GM06990 (cell line): ENCODE measurements at places on chromosomes 6 and 20.
A peak's percentile ranks its signal among the peaks of the same experiment; 100 is the strongest.

DNA sequence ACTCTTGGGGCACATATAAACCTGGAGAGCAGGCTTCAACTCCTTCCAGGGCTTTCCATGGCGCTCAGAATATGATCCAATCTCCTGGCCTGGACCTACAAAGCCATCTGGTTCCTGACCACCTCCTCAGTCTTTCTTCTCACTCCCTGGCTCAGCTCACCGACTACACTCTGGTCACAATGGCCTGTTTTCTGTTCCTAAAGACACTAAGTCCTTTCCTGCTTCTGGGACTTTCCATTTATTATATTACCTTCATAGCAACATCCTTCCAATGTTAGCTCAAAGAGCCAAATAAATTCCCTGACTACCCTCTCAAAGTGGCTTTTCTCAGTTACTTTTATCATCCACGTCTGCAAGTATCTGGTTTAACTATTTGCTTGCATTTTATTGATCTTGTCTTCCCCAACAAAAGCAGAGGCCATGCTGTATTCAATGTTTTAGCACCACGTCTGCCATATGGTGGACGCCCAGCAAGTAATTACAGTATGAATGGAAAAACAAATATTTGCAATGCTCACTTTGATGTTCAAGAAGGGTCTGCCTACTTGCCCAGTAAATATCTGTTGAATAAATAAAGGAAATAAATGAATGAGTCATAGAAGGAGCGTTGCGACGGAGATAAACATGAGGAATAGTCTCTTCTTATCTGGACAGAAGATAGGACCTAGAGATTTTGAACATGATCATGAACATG lies 328.4 kb downstream of the ESR1 start:
- DNase-seq, result no peak

DNA sequence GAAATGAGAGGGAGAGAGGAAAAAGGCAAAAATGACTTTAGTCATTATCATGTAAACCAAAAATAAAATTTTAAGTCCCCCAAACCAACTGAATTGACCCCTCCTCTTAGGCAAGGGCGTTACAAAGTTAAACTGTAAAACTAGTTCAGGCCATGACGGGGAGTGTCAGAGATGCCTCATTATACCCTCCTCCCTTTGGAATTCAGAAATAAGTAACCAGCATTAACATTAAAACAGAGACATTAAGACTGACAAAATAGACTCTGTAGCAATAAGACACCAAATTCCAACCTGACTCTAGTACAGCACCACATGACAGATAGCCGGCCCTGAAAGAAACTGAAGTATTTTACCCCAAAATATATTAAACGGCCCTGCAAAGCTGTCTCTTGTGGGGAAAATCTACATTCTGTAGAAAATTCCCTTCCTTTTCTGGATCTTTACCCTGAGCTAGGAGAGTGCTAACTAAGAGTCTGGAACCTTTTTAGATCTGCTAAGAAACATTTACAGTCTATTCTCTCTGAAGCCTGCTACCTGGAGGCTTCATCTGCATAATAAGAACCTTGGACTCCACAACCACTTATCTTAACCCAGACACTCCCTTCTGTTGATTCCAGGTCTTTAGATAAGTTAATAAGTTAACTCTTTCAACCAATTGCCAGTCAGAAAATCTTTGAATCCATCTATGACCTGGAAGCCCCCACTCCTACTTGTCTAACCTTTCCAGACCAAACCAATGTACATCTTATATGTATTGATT lies 150.7 kb downstream of the PKHD1 start:
- DNase-seq, result no peak

DNA sequence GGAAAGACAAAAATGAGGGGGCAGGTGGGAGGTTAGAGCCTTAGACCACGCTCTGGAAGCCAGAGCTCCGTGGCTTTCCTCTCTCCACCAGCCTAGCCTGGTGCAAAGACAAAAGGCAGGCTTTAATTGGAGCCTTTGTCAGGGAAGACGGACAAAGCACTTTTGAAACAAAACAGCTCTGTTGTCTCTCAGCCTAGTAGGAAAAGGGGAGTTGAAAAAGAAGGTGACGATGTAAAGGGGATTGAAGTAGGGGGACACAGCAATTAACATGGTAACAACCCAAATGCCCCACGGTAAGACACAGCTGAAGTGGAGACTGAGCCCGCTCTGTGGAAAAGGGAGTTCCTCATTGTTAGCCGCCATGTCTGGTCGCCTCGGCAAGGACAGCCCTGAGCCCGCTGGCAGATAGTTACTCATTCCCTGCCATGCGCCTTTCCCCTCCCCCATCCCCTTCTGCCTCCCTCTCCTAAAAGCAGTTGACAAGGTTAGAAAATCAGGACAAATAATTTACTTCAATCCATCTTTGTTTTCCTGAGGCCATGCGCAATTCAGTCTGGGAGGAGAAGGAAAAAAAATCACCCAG lies 93.0 kb downstream of the TCP11 start:
- no peak for DNase-seq

DNA sequence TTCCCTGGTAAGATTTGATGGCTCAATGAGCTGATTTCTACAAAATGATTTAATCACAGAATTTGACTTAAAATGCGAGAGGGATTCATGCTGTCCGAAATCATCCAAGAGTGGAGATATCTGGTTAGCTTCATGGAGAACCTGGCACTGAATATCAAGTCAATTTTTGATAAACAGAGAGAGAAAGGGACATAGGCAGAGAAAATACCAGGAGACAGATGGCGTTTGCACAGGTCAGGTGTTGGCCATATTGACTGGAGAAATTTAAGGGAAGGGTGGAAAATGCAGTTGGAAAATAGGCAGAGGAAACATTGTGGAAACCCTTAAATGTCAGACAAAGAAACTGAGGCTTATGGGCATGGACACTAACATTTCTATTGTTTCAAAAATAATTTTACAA lies 47.0 kb downstream of the BCAS1 start:
- no peak for DNase-seq

DNA sequence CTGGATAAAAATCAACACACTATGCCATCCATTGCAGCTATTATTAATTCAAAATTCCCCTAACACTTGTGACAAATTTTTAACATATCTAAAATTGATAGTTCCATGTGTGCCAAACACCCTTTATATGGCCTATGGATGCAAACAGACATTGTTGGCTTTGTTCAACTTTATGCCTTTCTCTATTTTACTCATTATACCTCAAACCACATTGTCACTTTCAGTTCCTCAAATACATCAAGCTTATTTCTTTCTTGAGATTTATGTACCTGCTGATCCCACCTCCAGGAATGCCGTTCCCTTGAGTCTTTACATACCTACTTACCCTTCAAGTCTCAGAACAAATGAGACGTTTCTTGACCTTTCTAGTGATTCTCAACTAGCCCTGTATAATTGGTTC lies 193.5 kb upstream of the PLN start:
- peak; percentile 28 for DNase-seq

DNA sequence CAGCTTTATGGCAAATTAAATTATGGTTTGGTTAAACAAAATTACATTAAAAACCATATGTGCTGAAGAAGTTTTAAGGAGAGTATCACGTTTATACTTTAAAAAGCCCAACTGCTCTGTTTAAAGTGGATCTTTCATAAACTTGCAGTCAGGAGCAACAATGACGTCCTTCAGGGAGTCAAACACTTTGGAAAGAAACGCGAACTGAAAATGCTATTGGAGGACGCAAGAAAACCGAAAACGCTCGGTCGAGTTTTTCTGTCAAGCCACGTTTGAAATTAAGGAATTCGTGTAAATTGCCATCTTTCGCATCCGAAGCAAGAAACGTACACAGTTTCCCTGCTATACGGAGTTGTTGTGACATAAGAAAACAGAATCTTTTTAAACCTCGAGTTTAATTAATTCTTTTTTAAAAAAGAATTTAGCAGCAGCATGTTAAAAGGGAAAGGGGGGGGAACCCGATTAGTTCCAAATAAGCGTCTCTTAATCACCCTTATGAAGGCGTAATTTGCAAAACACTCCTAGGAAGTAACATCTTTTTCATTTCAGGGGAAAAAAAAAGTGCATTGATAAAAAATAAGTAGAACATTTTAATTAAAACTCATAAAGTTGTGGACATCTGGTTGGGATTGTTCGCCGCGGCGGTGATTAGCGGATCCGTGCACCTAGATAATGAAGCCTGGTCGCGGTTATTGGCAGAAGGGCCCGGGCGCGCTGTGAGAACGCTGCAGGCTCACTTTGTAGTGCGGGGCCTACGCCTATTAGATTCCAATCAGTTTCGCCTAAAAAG lies 295.4 kb downstream of the TFAP2C start:
- no peak for DNase-seq

DNA sequence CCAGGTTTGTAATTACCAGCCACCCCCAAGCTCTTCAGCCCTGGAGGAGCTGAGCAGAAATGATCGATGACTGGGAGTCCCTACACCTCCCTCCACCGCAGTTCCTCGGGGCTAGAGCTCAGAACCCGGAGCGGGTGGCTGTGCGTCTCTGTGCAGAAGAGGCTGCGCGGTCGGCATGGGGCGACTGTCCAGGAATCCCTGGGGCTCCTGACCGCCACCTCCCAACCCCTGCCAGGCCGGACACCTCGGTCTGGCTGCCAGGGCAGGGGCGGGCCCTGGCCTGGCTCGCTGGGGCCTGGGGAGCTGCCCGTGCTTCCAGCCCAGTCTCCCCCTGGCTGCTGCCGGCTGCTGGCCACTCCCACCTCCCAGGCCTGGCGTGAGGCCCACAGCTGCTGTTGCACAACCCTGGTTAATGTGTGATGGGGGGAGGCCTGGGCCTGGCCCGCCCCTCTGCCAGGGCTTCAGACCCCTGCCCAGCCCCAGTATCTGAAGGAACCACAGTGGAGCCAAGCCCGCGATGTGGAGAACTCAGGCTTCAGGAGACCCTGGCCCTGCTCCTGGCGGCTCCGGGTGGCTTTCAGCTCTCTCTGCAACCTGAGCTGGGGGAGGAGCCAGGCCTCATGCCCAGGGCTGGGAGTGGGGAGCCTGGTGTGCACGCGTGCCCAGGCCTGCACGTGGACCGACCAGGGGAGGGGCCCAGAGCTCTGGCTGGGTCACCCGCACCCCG lies 1.2 kb downstream of the SLC2A4RG start:
- peak; percentile 63 for DNase-seq

DNA sequence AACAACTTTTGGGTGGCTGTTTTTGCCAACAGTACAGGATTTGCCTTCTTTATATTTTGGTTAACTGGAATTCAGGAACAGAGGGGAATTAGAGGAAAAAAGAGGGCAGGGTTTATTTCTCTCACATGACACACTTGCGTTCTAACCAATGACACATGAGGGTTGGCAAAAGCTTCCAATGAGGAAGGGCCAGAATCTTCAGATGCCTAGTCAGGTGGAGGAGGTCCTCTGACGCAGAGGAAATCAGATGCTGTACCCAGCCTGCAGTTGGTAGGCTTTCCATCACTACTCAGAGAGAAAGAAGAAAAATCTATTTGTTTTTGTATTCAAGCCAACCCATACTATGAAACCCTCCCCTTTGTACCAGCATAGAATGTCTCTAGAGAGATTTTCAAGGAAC lies 20.8 kb downstream of the TM9SF4 start:
- DNase-seq, result no peak

DNA sequence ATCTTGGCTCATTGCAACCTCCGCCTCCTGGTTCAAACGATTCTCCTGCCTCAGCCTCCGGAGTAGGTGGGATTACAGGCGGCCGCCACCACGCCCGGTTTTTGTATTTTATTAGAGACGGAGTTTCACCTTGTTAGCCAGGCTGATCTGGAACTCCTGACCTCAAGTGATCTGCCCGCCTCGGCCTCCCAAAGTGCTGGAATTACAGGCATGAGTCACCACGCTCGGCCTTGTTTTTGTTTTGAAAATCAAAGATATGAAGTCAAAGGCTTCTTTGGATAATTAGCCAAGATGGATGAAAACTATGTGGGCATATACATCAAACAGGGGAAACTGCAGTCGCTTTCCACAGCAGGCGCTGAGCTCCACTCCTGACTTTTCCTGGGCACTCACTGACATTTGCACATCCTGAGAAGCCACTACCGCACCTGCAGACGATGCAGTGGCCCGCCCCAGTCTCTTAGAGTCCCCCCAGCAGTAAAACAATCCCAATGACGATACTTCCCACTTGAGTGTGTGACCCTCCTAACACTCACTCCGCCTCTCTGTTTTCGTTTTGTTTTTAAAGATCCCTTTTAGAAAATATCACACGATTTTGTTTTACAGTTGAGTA lies 44.1 kb downstream of the GJA1 start:
- DNase-seq, result no peak

GRCh38 chr6:40387127-40387870 lies 199.9 kb downstream of the LRFN2 start:
- no peak for DNase-seq

DNA sequence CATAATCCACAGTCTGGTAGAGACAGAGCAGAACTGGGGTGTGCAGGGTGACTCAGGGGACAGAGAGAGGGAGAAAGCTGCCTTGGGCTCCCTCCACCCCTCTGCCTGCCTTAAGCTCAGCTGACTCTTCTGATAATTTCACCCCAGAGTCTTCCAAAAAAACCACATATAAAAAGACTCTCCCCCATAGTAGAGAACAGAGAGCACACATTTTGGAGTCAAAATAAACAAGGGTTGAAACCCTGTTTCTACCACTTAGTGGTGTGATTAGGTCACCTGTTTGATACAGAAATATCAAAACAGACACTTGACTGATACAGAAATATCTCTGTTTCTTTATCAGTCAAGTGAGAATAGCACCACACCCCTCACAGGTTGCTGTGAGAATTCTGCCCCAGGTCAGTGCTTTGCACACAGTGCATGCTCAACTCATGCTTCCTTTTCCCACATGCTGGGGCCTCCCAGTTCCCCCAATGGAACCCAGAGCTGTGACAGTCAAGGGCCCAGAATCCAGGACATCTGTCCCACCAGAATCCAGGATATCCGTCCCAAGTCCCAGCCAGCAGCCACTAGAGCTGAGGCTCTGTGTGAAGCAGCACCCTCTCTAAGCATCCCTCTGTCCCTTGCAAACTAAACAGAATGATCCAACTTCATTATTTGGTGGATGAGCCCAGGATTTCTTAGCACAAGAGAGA lies 1.2 kb downstream of the TREML2 start:
- DNase-seq, result peak; percentile 43

GRCh38 chr20:10780901-10781300 lies 107.1 kb upstream of the JAG1 start:
- no peak for DNase-seq

DNA sequence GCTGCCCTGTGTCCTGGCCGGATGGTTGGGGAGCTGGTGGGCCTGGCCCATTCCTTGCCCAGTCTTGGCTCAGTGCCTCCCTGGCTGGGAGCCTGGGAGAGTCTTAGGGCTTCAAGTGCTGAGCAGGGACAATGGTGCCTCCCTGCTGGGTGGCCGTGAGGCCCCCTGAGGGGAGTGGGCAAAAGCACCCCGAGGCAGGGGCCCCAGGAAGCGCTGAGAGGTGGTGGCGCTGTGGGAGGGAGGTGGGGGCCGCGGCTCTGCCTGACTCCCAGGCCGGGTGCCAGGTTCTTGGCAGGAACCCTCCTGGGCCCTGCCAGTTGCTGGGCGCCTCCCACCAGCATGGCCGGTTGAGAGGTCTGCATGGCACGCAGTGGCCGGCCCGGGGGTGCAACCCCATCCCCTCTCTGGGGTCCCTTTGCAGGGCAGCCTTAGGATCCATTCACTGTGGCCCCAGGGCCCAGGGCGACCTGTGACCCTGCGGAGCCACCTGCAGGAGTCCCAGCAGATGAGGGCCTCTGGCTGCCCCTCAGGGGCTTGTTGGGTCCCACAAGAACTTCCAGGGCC lies 9.2 kb upstream of the RPS21 start:
- no peak for DNase-seq
